ENCODE measurements at places on chromosomes 5 and 9.

GRCh38 chr9:83574482-83574881, 36.3 kb upstream of the FRMD3 start:
- DNase-seq: no peak

DNA sequence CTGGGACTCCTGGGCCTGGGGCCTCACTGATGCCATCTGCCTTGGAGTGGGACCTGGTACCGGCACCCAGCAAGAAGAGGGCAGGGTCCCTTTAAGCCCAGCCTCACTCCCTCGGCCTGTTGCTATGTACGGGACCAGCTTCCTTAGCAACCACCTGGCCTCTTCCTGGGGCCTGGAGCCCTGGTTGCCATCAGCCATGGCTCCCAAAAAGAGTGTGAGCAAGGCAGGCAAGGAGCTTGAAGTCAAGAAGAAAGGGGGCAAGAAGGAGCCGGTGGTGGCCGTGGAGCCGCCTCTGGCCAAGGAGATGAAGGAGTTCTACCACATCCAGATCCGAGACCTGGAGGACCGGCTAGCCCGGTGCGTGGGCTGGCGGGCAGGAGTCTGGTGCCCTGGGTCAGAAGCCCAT, at the start of gene CFAP157:
Gene CFAP157, plus strand, starts transcription at position 153 of the 406 bp plus-strand sequence. Its CDS starts 44 bp downstream, at position 197.
- DNase-seq: no peak

DNA sequence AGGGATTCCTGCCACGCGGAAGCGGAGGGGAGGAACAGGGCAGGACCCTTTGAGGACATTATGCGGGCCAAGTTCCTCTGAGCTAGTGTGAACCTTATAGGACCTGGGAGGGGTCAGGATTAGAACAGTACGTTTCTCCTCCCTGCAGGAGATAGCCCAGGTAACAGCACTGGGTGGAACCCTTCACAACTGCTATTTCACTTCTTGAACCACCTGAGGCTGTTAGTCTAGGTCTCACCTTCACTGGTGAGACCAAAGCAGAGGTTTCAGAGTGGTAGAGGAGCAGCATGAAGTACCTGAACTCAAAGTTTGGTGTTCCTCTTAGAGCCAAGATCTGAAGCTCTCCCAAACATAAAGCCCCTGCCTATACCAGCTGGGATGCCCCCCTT, 832 bp downstream of the EIF4EBP3 start:
- DNase-seq: no peak

DNA sequence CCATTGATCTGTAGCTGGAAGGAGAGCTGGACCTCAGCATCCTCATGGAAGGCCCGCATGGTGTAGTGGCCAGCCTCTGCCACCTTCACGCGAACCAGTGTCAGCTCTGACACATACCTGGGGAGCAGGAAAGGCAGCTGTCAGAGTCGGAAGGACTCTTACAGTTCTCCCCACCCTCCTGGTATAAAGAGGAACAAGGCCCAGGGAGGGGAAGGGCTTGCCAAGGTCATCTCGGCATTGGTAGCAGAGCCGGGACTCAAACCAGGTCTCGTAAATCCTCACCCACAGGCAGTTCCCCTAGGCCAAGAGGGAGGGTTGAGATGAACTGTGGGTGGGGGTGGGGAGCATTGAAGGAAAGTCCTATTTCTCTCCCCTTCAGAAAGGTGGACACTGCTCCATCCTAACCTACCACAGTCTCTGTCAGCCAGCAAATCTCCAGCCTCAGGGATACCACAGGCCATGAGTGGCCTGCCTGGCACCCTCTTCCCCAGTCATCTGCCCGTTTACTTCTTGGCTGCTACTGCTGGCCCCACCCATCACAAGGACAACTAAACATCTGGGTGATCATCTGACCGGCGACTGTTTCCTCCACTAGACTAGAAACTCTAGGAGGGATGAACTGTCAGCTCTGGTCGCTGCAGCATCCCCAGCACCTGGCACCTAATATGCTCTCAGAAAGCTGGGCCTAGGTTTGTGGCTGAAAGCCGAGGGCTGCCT, 23.5 kb downstream of the PDGFRB start:
- no peak for DNase-seq

DNA sequence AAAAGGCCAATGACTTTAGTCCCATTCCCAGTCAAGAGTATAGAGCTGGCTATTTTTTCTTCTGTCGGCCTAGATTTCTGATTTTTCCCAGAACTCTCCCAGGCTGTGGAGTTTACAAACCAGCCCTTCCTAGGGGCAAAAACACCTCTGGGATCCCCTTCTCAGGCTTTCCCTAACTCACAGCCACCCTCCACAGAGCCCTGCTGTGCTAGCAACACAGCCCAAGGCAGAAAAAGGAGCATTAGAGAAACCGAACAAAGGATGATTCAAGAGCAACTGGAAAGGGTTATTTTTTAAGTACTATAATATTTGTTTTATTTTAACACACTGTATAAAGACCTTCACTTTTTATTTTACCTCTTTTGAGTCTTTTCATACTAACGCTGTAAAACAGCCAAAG, 234.8 kb downstream of the GLIS3 start:
- no peak for DNase-seq

GRCh38 chr5:125064621-125065438, 318.4 kb upstream of the ZNF608 start:
- no peak for DNase-seq

DNA sequence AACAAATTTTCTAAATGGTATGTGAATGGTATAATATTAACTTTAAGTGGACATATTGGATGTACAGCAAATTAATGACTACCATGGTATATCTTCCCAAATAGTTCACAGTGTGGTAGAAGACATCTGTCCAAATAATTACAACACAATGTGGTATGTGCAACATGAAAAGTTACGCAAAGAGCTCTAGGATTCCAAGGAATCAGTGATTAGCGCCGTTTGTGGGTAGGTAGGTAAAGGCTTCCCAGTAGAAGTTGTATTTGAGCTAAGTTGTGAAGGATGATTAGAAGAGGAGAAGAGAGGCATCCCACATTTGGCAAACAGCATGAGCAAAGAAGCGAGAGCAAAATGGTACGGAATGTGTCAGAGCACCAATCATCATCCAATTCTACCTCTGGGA, 14.3 kb upstream of the KLF9 start:
- DNase-seq: no peak

DNA sequence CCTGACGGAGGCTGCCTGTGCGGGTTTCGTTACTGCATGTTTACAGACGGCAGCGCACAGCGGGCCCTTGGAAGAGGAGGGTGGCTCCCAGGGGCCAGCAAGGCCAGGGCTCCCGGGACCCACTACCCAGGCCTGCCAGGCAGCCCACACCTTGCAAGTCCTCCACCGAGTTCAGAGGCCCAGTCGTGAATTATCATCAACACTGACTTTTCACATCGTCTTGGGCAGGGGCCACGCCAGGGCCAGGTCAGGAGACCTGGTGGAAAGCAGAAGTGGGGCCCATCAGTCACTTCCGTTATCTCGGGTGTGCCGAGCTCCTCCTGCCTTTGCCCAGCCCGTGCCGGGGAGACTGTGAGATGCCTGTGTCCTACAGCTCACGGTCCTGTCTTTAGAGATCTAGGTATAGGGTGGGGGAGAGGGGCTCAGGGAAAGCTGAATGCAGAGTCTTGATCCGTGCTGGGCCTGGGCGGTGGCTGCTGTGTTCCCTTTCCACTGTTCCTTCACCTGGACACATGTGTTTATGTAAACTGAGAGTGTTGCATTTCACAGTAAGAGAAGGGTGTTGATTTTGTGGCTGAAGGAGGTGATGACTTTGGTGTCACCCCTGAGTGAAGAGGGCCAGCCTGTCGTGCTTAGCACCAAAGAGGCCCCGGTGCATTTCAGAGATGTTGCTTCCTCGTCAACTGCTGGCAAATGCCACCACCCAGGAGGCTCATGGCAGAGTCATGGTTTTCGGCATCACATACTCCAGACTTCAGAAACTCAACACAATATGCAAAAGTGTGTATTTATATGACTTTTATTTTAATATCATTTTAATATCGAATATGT, 175.2 kb downstream of the GAPVD1 start:
- peak; percentile 55 for DNase-seq

- DNase-seq: no peak
Observed at GRCh38 chr5:76720988-76721569, 5.2 kb downstream of the F2R start.

DNA sequence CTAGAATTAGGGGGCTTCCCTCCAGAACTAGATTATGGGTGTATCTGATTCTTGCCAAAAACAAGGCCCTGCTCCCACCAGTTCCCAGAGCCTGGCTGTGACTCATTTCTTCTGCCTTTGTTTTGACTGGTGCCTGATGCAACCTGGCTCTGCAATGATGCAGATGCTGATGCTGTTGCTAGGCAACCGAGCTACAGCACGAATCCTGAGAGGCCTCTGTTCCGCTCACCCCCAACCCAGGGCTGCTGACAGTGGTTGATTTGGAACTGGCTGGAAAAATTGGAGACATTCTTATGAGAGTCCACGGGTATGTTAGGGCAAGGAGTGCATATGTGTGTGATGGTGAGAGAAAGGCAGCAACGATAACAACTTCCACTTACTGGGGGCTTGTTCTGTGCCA, 100.3 kb downstream of the NSG2 start:
- no peak for DNase-seq

- no peak for DNase-seq
Observed at GRCh38 chr5:150024346-150024984, 23.9 kb downstream of the HMGXB3 start.

DNA sequence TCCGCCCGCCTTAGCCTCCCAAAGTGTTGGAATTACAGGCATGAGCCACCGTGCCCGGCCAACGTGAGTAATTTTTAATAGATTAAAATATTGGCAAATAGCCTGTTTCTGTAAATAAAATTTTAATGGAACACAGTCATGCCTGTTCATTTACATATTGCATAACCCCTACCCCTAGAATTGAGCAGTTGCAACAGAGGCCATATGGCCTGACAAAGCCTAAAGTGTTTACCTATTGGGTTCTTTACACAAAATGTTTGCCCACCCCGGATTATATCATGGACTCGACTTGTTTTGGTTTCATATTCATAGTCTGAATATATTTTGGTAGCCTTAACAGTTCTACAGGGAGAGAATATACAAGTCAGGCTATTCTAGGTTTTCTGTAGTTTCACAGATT, 5.3 kb downstream of the NSA2 start:
- no peak for DNase-seq

- DNase-seq: peak; percentile 90
Observed at GRCh38 chr5:39209924-39210323, 9.4 kb downstream of the FYB1 start.

GRCh38 chr5:52864371-52864770, 76.7 kb downstream of the ITGA1 start:
- no peak for DNase-seq

DNA sequence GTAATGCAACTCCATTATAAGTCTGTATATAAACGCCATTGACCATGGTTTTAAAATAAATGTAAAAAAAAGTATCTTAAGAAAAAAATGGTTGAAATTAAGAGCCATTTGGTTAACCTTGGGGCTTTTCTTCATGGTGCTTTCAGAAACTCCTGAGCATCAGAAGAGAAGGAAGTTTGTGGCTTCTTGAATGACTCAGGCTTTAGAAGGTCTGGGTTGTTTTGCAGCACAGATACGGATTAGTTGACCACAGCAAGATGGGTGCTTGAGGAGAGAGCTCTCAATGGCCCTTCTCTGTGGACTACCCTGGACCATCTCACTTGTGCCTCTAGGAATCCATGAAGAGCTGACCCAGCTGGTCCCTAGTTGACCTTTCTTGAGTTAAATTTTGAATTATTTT, 189.5 kb downstream of the TMEM38B start:
- no peak for DNase-seq

DNA sequence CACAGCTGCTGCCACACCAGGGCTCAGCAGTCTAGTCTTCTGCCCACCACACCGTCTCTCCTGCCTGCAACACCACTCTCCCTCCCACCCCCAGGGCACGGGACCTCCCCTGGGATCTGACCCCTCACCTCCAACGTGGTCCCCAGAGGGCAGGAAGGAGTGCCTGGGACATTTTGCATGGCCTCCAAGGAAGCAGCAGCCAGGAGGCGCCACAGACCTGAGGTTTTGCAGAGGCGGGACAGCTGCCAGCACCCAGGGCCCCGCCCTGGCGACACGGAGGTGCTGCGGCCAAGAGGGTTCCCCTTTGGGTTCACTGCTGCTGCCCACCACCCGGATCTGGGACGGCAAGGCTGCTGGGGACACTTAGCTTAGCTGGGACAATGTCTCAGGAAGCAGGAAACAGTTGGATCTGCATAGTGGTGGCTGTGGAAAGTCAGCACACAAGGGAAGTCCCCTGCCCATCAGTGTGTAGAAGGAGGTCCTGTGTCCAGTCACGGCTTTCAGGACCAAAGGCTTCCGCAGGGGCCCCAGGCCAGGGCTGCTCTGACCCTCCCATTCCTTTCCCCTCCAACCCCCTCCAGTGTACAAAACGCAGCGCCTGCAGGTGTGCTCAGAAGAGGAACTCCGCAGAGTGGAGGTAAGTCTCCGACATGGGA, 13.8 kb downstream of the PROP1 start:
- DNase-seq: no peak

DNA sequence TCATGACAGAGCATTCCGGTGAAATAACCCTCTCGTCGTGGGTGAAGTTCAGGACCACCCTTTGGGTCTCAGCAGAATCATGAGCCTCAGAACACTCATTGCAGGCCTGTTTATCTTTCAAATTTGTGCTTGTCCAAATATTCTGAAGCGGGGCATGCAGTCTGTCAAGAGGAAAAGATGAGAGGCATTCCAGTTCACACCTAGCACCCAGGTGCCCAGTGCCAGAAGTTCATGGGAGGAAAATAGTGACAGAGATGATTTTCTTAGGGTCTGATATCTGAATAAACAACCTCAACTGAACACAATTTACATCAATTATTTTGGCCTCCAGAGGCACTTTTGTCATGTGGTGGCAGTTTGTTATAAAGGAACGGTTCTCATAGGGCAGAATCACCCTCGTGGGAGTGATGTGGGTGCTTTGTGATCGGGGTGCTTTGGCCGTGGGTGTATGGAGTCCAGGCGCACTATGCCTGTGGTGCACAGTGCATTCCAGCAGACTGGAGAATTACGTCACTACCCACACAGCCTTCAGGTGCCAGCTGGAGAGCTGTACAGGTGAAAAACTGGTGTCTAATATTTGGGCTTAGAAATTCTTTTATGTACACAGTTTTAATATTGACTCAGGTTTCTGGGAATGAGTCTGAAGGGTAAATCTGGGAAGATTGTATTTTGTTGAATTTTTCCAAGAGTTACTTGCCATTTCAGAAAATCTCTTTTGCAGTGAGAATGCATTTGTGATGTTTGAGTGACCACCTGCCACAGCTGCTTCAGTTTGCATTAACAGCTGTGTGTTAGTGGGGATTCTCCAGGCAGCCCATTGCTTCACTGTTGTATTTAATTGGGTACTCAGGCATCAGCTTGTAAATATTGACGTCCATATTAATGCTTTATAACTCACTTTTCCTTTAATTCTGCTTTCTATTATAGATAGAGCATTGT, 289.3 kb downstream of the FANCC start:
- no peak for DNase-seq

GRCh38 chr9:25381141-25381540, 297.1 kb downstream of the TUSC1 start:
- DNase-seq: no peak

- DNase-seq: no peak
Observed at GRCh38 chr5:132002757-132003156, 8.7 kb downstream of the ACSL6 start.

GRCh38 chr5:11385251-11385900, 518.9 kb downstream of the CTNND2 start:
- DNase-seq: no peak

All from activated effector memory CD4-positive, alpha-beta T cell treated with anti-CD3 and anti-CD28 coated beads, Interleukin-2, amount 50 U/mL, for 16 hours (primary cell).